Colonic mucosa (tissue), 4 donors: ENCODE measurements at places on chromosomes 4 and X.

- peak; percentile 76 for DNase-seq
These were observed at the start of gene MPP1 for GRCh38 chrX:154804957-154805695. TSS of gene MPP1 (minus strand) at chrX:154805485. CDS start at chrX:154805373, 112 bp downstream.

- no peak for DNase-seq
These were observed 23.6 kb upstream of the HGFAC start for GRCh38 chr4:3418029-3418762.

DNA sequence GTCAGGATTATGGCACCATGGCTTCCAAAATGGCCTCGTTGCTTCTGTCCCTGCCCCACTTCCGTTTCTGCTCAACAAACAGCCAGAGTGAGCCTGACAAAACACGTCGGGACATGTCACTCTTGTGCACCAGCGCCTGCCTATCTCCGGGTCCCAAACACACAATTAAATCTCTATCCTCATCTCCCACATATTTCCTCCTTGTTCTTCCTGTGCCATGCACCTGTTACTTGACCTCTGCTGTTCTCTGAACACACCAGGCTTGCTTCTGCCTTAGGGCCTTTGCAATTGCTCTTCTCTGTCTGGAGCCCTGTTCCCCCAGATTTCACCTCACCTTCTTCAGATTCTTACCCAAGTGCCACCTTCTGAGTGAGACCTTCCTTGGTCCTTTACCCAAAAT lies 12.7 kb upstream of the CD38 start:
- no peak for DNase-seq

- no peak for DNase-seq
These were observed 127.9 kb downstream of the NEK1 start for GRCh38 chr4:169484485-169484884.

DNA sequence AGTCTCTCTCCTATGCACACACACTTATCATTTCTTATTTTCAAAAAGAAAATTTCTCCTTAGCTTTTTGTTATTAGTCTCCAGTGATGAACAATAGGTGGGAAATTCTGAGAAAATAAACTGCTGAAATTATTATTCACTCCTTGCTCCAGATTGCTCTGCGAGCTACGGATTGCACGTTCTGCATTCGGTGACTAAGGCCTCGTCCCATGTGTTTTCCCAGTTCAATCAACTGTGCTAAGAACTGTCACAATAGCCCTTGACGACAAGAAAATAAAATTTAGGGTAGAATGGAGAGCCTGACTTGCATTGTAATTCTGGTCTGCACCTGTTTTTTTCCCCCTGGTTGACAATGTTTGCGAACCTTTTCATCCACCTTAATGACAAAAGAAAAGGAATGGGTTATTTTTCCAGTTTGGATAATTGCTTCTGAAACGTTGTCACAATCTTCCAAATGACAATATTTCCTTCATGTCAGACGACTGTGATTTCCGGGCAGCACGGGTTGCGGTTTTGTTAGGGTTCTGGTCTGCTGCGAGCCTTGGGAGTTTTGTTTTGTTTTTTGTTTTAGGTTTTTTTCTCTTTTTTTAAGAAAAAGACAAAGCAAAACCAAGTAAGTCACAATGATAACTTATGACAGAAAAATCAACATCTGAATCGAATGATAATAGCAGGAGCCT lies 124.5 kb upstream of the NOCT start:
- no peak for DNase-seq

GRCh38 chrX:115018040-115018647 lies 728 bp upstream of the IL13RA2 start:
- no peak for DNase-seq

DNA sequence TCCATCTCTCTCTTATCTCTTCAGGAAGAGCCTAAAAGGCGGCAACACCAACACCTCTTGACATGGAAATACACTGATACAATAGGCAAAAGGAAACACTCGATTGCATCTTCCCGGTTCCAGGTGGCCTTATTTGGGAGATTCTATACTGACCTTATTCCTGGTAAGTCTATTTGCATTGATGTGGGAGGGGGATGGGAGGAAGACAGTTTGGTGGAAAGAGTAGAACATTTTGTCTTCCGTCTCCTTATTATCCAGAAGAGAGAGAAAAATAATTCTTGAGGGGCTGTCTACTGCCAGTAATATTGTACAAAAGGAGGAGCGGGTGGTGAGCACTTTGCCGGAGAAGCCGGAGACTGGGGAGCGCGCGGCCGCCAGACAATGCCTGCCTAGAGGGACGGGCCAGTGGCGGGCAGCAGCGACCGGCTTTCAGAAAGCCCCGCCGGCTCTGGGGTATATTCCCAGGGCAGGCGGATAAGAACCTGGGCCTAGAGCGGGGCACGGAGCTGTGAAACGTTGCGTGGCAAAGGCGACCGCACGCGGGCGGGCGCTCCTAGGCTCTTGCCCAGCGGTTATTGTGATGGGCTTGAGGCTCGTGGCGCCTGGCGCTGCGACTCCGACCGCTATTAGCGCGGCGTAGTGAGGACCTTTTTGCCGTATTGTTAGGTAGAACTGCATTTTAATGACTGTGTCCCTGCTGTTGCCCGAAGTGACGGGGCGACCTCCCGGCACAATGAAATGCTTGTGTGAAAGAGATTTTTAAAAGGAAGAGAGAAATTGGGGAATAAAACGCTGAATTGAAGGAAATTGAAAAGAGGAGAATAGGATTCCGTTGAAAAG lies 518 bp downstream of the PRDM8 start:
- DNase-seq, result no peak

GRCh38 chr4:47942081-47942819 lies 27.9 kb upstream of the NFXL1 start:
- DNase-seq, result no peak
